ENCODE measurements at places on chromosomes 3 and 15.
A peak's percentile ranks its signal among the peaks of the same experiment; 100 is the strongest.

GRCh38 chr3:48708481-48708889 lies 8.5 kb downstream of the IP6K2 start:
- no peak for DNase-seq

DNA sequence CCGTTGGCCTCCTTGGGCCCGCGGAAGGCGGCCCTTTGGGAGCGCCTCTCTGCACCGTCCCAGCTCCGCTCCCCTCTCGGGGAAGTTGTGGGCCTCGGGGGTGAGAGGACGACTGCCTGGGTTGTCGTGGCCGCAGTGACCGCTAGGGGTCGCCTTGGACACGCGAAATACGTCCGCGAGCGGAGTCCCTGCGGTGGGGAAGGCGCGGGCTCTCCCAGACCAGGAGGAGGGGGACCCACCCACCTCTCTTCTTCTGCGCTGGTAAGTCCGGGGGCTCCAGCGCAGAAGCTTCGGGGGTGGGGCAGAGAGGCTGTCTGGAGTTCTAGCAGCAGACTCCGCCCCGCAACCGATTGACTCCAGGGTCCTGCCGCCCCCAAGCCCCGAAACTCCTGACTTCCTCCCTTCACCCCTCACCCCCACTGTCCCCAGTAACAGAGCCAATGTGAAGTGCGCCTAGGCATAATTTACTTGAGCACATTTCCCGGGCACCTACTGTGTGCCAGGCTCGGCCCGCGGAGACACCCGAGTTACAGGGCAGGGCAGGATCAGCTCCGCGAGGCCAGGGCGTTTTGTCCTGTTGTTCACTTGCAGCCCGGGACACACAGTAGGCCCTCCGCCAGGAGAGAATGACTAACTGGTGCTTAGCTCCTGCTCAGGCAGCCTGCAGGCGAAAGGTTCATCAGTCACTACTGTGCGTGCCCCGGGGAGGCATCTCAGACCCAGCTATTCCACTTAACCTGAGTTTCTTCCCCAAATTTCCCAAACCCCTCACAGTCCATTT lies 32.8 kb downstream of the DNASE1L3 start:
- DNase-seq, result peak; percentile 74

DNA sequence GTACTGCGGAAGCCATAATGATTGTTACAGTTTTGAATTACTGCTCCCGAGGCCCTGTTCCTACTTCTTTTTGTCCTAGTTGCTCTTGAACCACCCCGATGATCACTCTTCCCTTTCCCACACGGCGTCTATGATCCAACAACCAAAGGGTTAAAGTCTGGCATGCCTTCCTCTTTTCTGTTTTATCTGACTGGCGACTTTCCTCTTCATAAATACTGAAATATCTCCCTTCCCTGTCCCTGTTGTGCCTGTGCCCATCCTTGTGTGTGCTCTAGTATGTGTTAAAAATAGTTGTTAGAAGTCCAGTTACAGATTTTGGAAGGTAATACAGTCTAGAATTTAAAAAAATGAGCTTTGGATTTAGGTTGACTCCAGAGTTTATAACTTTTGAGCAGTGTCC lies 83.6 kb downstream of the AKAP13 start:
- DNase-seq, result no peak

DNA sequence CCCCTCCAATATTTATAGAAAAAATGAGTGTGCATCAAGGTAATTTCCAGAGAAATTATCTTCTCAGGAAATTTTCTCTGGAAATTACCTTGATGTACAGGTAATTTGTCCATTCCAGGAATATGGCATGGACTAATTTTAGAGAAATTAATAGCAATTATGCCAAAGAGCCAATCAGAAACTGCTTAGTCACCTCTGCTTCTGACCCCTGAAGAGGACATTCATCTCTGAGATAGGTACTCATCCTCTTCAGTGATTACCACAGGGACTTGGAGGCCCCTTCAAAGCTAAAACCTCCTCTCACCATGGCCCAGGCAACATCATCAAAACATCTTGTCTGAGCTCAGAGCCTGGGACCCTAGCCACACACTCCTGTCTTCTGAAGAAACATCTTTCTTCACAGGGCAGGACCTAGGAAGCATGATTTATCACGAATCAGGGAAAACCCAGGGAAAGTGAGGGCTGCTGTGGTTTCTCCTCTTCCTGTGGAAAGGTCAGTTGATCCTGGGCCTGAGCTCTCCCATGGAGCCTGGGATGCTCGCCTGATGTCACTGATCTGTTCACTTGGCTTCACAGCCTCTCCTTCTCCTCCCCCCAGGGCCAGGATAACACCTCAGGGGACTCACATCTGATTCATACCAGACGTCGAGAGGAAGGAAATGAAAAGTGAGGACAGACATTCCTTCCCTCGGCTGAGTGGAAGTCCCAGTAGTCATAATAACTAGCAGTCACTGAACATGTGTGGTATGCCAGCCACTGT lies 210.5 kb downstream of the DTWD1 start:
- no peak for DNase-seq

DNA sequence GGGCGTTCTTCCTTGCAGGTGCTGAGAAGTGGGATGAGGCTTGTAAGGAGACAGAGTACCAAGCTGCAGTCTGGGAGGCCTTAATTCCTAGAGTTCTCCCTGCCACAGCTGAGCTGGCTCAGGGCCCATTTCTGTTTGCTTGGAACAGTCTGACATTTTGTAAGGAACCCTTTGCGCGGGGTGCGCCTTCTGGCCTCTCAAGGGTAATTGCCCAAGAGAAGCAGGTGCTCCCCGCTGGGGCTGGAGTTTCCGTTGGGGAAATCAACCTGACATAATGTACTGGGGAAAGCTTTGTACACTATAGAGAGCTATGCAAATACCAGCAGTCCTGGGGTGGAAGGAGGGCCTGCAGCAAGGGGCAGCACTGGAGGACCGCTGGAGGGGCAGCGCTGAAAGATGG lies 83.6 kb downstream of the HMG20A start:
- DNase-seq, result no peak

- no peak for DNase-seq
Observed at GRCh38 chr3:66098436-66098835, 59.7 kb upstream of the MAGI1 start.

GRCh38 chr3:127625821-127626220 lies 3.2 kb upstream of the PODXL2 start:
- DNase-seq, result no peak

DNA sequence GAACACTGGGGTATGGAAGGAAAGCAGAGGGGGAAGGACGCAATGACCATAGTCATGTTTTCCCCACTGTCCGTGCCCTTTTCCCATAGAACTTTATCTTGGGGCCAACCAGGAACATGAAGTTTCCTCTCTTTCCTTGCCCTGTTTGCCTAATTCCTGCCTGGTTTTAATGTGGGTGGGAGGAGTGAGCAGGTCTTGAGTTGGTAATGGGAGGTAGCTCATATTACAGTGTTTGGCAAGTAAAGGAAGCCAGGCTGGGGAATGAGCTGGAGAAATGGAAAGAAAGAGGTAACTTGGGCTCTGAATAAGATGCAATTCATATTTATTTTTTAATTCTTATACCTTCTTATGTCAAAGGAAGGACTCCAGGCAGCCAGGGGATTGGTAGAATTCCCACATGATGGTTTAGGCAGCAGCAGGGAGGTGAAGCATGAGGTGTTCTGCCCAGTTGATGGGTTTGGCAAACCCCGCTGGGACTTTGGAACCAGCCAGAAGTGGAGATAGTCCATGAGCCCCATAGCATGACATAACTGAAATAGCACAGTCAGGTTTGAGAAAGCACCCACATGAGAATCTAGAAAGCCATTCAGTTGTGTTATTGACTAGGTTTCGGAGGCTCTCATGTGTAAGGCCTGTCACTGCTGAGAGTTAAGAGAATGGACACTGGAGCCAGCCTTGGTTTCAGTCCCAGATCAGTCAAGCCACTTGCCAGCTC lies 60.0 kb downstream of the CCK start:
- DNase-seq, result no peak

DNA sequence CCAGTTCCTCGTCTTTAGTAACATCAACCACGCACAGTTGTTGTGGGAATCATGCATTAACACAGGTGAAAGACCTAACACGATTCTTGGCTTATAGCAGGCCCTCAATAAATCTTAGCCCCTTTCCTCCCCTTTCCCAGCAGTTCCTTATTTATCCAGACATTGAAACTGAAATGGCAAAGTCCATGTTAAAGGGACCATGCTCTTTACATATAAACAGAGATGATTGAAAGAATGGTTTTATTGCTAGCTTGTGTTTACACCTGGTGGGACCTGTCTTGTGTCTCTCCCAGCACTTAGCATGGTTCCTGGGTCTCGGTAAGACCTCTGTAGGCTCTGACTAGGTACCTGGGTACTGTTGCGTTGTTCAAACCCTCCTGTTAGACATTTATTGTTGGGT lies 251.8 kb downstream of the LRTM1 start:
- no peak for DNase-seq

GRCh38 chr3:10015461-10015904 lies 10.8 kb upstream of the FANCD2 start:
- DNase-seq, result peak; percentile 33

- DNase-seq, result no peak
Observed at GRCh38 chr15:36982430-36982829, 117.9 kb downstream of the MEIS2 start.

DNA sequence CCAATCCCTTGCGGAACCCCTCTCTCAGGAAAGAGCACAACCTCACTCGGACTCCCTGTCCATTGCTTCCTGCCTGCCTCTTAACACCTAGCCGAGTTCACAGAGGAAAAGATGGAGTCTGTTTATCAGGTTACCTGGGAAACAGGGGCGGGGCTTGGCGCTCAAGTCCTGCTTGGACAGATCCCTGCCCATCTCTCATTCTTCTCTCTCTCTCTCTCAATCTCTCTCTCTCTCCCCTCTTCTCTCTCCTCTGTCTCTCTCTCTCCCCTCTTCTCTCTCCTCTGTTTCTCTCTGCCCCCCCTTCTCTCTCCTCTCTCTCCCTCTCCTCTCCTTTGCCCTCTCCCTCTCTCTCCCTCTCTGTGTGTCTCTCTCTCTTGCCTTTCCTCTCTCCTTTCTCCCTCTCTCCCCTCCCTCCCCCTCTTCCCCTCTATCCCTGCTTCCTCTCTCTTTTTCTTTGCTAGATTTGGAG lies at the start of gene EFHB:
EFHB (minus strand) TSS at position 120 of the 469 bp plus-strand sequence. CDS start 199 bp downstream, outside the sequence.
- no peak for DNase-seq

DNA sequence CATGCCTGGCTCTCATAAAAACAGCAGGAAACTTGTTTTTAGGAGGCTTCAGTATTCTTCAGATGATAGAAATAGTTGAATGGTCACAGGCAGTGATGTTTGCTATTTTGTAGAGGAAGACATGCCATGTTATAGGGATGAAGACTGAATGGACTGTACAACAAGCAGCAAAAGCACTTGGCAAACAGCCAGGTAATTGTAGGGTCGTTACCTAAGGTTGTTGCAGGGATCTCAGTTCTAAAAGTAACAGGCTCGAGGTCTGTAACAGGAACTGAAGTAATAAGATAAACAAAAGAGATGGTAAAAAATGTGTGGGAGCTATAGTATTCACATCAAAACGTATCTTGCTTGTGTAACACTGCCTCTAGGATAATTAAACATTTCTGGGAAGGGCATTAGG lies 116.3 kb downstream of the TFG start:
- no peak for DNase-seq

DNA sequence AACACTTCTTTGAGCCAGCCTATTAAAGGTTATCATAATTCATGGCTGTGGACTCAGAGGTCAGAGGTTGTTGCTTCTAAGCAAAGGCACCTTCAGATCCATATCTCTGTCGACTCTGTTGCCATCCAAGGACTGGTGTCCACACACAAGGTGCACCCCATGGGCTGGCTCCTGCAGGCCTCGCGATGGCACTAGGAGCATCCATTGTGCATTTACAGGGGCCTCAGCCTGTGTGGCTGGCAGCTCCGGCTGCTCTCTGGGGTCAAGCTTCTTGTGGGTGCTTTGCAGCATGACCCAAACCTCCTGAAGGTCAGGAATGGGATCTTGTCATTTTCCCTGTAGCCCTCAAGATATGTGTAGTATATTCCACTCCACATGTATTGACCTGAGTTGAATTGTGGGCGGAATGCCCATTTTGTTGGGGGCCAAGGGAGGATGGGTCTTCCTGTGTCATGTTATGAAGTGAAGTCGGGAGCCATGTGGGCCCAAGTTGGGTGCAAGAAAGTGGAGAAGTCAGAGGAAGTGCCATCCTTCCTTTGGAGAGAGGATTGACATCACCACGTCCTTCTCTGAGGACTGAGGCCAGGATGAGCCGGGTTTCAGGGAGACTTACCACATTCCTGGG lies 43.9 kb downstream of the CHDH start:
- DNase-seq, result no peak

GRCh38 chr15:75104804-75105557 lies 81.6 kb downstream of the PPCDC start:
- DNase-seq, result no peak
